ENCODE measurements at places on chromosomes 16 and 17. TPM values are rescaled to one million over a fixed set of nuclear protein-coding genes. Genes with fewer than 3 reads are reported as not detected.

Gene HAS3
- total RNA-seq = 9.7 TPM

Gene FTO
- total RNA-seq = 162 TPM

Gene PRR35
- total RNA-seq = not detected

Gene TNFRSF12A
- total RNA-seq = not detected

Gene RNF167
- 14.1 TPM for total RNA-seq

Gene SEZ6
- 105 TPM for total RNA-seq
